ENCODE measurements at places on chromosomes 3 and 15.
A peak's percentile ranks its signal among the peaks of the same experiment; 100 is the strongest.

DNA sequence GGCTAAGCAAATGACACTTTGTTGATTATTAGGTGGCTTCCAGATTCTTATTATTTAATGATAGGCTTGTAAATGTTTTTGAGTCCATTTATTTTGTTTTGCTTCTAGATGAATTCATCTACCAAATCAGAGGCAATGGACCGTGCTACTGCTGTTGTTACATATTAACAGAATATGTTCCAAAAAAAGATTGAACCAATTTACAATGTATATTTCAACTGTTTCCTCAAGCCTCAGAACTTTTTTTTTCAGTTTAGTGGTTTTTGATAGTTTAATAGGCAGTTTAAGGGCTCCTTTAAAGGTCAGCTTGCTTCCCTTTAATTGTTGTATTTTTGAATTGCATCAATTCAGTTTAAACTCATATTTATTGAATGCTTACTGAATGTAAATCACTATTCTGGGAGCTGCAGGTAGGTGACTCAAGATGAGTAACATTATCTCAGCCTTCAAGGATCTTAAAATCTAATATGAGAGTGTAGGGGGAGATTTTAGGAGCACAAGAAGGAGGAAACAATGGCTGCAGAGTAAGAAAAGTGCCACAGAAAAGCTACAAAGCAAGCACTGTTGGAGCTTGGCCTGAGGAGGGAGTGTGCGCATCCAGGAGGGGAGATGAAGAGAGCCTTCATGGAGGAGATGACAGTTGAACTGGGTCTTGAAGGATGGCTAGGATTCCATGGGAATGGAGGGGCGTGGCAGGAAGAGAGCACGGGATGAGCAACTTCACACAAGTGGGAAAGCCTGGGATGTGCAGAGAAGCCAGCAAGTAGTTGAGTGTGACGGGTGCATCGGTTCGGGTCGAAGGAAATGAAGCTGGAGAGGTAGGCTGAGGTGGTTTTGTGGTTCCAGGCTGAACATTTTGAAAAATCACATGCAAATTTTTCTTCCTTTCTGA, 14.7 kb downstream of the MAP2K1 start:
- DNase-seq: no peak

GRCh38 chr3:34947834-34948233, 691.5 kb upstream of the ARPP21 start:
- peak; percentile 67 for DNase-seq

- DNase-seq: peak; percentile 74
These were observed 19.1 kb downstream of the TSEN2 start for GRCh38 chr3:12503126-12503957.

DNA sequence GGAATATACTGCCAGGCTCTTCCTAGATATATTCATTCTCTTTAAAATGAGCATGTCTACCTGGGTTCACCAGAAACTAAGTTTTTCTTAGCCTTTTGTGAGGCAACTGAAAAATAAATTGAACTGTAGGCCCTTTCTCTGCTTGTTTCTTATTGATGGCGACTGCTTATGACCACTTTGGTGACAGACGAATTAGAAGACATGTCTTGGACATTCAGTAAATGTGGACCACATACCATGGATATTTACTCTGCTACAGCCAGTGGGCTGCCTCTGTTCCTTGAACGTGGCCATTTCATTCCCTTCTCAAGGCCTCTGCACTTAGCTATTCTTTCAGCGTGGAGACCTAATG, 603 bp upstream of the SELENOK start:
- no peak for DNase-seq

DNA sequence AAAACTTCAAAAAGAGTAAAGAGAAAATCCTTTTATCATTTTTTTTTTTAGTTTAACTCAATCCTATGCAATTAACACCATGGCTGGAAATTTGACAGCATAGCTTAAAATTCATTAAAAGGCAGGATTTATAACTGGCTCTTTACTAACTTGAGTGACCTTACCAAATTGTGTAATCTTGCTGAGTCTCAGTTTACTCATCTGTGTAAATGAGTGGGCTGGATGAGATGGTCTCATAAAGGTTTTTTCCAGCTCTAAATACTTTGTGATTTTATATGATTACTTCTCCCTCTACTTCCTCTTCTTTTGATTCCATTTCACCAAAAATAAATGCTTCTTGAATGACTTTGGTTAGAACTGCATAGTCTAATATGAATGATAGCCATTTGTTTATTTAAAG, 234.9 kb upstream of the SATB1 start:
- DNase-seq: no peak

DNA sequence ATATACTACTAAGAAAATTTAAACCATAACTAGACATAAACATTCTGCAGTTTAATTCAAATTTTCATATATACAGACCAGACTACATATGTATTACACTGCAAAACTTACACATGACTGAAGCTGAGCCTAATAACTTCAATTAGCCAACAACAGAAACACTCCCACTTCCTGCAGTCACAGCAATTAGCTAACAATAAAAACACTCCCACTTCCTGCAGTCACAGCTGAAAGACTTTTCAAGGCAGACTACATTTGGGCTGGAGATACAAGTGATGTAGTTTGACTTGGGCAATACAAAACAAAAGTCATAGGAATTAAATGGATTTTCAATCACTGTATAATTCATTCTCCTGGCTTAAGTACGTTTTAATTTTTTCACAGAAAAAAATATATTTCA, 10.3 kb downstream of the TM2D3 start:
- DNase-seq: peak; percentile 53

- DNase-seq: peak; percentile 4
These were observed 347.4 kb downstream of the SI start for GRCh38 chr3:164730815-164731360.

GRCh38 chr3:170792471-170792870, 77.5 kb downstream of the RPL22L1 start:
- peak; percentile 39 for DNase-seq

DNA sequence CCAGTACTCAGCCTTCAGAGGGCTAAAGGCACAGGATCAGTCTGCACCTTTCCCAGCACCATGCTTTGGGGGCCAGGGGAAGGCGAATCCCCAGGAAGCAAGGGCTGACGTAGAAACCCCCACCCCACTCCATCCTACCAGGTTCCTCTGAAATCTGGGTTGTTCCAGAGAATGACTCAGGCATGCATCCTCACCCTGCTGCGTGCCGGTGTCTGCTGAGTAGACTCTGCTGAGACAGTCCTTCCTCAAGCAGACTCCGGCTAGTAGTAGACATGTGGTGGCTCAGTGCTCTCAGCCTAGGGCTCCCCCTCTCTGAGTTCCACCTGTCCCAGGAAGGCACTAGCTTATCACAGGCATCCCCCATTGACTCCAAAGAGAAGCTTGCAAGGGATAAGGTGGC, 9.0 kb downstream of the TMEM43 start:
- no peak for DNase-seq

DNA sequence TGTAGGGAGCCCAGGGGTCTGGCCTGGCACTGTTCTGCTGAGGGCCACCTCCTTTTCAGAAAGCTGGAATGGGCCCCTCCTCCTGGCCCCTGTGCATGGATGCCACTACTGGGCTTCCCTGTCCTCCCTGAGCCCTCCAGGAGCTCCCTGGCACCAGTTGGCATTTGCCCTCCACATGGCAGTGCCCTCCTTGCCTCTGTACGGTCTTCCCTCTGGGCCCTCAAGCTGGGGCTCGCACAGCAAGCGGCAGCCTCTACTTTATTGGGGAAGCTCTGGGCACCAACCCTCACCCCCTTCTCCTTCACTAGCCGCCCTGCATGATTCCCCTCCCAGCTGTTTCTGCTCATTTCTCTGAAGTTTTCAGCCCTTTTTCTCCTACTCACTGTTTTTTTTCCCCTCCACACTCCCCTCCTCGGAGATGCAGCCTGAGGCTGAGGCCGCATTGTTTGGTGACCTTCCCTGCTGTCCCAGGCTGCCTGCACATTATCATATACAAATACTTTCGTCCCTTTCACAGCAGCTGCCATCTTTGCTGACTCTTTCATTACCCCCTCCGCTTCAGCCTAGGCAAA, 127.3 kb downstream of the EEFSEC start:
- no peak for DNase-seq

DNA sequence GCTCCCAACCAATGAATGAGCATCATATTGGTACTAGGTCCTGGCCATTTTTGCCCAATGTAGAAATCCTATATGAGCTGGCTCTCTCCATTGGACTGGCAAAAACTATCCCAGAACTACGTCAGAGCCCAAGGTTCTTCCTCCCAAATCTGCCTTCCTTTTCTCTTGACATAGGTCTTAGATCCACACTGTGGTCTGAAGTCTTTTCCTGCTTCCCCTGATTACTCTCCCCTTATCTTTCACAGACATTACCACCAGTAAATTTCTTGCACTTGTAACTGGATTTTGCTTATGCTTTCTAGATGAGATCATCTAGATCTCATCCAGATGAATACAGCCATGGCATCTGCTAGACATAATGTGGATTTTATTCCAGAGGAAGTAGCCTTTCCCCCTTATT, 141.2 kb upstream of the GADL1 start:
- DNase-seq: peak; percentile 13

GRCh38 chr15:49441356-49441755, 18.3 kb downstream of the FGF7 start:
- DNase-seq: no peak

DNA sequence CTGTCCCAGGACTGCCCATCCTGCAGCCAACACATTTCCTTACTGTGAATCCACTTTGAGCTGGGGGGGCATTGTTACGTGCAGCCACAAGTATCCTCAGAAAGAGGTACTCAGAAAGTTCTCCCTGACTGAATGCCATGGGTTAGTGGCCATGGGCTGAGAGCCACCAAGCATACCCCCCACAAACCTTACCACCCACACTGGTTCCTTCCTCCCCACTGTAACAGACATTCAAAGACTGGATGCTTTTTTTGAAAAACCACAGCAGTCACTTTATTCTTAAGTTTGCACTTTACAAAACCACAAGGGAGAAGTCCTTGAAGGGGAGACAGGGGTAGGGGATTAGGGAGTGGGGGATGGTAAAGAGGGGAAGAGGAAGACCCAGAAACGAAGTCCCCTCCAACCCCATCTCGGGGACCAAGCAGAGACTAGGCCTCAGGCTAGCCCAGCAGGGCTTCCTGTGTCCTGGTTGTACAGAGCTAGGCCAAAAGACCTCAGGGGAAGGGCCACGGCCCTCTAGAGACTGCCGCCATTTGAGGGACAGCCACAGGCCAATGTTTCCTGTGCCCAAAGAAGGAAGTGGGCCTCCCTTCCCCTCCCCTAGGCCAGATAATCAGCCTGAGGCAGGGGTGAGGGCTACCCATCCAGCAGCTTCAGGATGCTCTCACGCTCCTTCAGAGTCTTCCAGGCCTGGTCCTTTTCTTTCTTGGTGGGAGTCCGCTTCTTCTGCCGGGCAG, 10.1 kb upstream of the CAMK1 start:
- no peak for DNase-seq

DNA sequence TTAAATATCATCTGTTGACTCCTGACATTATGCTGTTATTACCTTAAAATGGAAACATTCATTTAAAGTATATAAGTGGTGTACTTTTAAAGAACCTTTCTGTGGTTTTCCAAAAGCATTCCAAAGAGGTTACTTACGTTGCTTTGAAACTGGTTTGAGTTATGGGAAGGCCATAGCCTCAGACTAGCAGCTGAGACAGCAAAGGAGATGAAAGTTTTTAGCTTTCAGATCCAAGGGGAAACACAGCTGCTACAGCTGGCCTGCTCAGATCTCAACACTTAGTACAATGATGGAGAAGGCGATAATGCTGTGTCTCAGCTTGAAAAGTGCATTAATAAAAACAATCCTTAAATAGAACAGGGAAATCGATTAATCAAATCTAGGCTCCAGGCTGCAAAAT, 921.1 kb downstream of the ROBO1 start:
- DNase-seq: peak; percentile 58

DNA sequence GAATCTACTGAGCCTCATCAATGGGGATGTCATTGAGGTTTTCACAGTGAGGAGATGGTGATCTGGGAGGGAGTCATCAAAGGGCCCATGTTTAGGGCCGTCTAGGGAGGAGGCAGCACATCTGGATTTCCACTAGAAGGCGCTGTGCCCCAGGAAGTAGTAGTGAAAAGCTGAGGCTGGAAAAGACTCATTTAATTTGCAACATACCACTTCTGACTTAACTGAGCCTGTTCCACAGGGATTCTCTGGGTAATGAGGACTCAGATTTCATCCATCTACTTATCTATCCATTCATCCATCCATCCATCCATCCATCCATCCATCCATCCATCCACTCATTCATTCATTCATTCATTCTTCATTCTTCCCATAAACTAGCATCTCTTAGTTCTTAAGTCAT, 17.4 kb upstream of the SHF start:
- DNase-seq: peak; percentile 79

GRCh38 chr15:101560722-101561583, 71.4 kb upstream of the PCSK6 start:
- no peak for DNase-seq

DNA sequence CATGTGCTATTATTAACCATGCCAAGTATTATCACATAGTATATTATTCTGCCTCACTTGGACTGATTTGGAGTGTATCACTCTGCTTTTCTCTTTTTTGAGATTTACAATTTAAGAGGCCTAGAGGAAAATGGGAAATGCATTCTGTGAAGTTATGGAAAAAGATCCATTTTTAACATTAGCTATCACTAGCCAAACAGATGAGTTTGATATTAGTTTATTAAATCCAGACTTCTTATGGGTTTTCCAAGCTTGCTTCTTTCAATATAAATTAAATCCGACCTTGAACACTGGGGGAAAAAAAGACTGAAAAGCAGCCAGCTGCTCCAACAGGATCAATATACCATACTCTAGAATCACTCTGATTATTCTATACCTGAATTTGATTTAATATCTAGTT, 30.1 kb upstream of the PLOD2 start:
- DNase-seq: no peak

DNA sequence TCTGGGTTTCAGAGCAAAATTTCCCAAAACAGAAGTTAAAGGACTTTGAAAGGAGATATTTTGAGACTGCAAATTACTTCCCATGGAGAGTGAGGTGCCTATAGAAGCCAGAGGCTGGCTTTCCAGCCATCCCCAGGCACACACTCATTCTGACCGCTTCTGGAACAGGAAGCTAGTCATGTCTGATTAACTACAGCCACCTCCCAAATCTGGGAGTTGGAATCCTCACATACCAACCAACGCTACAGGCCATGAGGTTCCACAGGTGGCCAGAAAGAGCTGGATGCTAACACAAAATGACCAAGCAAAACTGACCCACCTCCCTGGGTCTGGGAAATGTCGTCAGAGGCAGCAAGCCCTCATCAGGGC, 87.2 kb downstream of the SNRK start:
- DNase-seq: peak; percentile 25

GRCh38 chr15:32861761-32862160, 144.0 kb downstream of the GREM1 start:
- DNase-seq: peak; percentile 93

DNA sequence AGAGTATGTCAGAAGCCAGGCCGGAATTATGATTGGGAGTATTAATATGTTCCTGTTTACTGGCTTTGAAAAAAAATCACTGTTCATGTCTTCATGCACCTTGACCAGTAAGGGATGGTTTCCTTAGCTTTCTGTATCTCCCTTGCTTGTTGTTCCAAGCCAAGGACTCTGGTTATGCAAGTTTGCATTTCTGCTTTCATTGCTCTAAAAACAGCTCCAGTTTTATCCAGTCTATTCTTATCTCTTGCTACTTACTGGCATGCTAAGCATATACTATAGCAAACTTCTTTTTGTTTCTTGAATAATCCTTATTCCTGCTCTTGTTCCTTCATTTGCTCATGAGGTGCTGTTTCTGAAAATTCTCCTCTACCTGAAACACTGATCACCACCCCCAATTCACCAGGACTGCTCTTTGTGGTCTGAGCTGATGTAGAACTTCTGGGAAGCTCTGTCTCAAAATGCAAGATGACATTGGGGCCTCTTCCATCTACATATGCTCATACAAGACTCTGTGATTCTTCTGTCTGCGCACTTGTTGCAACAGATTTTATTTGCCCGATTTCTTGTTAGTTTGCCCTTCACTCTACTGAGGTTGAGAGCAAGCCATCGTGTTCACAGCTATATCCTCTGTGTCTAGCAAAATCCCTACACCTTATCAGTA, 173.0 kb downstream of the EBLN2 start:
- DNase-seq: no peak
